Heart right ventricle (tissue), 16 donors: ENCODE measurements at places on chromosomes 4 and X.

- no peak overlapping the region for H3K27ac ChIP-seq
- DNase-seq = no peak
- H3K27me3 ChIP-seq = no peaks in the 10 kb centered on the region
Measured at GRCh38 chr4:45229206-45229605, 502.9 kb upstream of the GNPDA2 start.

DNA sequence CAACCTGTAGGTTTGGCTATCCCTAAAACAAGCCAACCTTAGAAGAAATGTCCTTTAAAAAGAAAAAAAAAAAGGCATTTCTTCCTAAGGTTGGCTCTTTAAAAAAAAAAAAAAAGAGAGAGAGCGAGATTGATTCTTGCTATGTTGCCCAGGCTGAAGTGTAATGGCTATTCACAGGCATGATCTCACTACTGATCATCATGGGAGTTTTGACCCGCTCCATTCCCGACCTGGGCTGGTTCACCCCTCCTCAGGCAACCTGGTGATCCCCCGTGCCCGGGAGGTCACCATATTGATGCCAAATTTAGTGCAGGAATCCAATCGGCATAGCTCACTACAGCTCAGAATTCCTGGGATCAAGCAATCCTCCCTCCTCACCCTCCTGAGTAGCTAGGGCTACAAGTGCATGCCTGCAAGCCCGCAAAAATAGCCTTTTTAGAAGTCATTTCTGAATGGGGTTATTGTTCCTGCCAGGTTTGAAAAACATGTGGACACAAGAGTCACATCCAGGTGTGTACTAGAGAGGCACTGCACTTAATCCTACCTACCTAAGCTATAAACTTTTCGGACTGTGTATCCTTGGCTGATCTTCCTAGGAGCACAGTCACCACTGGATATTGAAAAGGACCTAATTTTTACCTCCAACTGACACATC, 61.4 kb upstream of the ZCCHC13 start:
- H3K4me1 ChIP-seq = peaks cover 29% of the 10 kb centered on the region
- no peak for DNase-seq
- H3K27me3 ChIP-seq = no peaks in the 10 kb centered on the region
- no peaks in the 10 kb centered on the region for H3K36me3 ChIP-seq
- H3K27ac ChIP-seq = peak overlapping the region; percentile 17

- H3K27ac ChIP-seq = no peak overlapping the region
- no peak for DNase-seq
- no peaks in the 10 kb centered on the region for H3K4me1 ChIP-seq
- no peaks in the 10 kb centered on the region for H3K27me3 ChIP-seq
- H3K4me3 ChIP-seq = no peak overlapping the region
- no peaks in the 10 kb centered on the region for H3K36me3 ChIP-seq
Measured at GRCh38 chr4:36024901-36025660, 219.2 kb downstream of the ARAP2 start.

DNA sequence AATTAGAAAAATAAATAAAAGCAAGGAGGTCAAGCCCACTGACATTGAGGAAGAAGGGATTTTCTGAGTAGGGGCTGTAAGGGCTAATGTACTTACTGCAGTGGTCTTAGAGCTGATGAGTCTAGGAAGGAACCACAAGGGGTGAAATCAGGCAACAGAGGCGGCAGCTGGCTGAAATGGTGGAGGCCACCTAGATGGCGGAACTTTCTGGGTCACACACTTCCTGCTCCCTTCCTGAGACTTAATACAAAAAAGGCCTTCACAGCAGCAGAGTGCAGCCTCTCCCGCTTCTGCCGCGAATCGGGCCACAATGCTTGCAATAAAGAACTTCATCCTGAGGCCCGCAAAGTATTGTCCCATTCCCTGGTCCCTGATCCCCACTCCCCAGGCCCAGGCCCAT, 15.4 kb downstream of the SNX12 start:
- peaks cover 4% of the 10 kb centered on the region for H3K27me3 ChIP-seq
- H3K36me3 ChIP-seq = no peaks in the 10 kb centered on the region
- H3K27ac ChIP-seq = no peak overlapping the region

GRCh38 chr4:133465022-133465421, 315.9 kb downstream of the PCDH10 start:
- no peak overlapping the region for H3K27ac ChIP-seq
- no peaks in the 10 kb centered on the region for H3K4me1 ChIP-seq
- no peak for DNase-seq
- H3K27me3 ChIP-seq = no peaks in the 10 kb centered on the region
- H3K4me3 ChIP-seq = no peak overlapping the region
- no peaks in the 10 kb centered on the region for H3K36me3 ChIP-seq

DNA sequence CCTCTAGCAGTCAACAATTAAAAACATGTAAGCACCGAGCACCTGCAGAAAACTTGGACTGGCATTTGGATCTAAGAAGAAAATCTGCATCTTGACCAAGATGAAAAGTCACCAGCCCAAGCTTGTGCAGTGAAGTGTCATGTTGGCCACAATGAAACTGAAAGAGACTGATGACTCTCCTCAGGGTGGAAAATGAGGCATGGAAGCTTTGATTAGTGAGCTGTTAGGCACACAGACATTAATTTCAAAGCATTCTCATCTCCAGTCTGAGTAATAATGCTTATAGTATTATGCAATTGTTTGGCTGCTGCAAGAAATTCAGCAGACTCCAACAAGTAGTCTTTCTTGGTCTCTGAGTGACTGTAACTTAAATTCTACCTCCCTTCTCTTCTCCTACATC, 150.1 kb downstream of the AR start:
- H3K4me1 ChIP-seq = no peaks in the 10 kb centered on the region
- H3K4me3 ChIP-seq = no peak overlapping the region
- DNase-seq = no peak
- H3K36me3 ChIP-seq = no peaks in the 10 kb centered on the region

- DNase-seq = no peak
- H3K27me3 ChIP-seq = no peaks in the 10 kb centered on the region
- H3K36me3 ChIP-seq = no peaks in the 10 kb centered on the region
- H3K27ac ChIP-seq = no peak overlapping the region
- no peak overlapping the region for H3K4me3 ChIP-seq
Measured at GRCh38 chr4:96352051-96352517, 512.2 kb downstream of the PDHA2 start.

DNA sequence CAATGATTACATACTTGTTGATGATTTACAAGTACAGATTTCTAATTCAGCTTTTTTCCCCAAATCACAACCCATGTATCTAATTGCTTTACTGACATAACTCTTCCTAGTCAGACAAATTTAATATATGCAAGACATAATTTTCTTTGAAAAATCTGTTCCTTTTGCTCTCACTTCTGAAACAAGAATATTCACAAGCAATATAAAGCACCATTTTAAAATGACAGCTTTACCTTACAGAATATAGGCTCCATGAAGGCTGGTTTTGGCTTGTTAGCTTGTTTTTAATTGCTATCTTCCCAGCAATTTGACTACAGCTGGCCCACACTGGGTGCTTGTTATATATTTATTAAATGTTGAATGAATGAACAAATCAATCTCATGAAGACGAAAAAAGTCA, 24.5 kb downstream of the GPM6A start:
- no peak overlapping the region for H3K4me3 ChIP-seq
- H3K27me3 ChIP-seq = no peaks in the 10 kb centered on the region
- no peak for DNase-seq
- no peak overlapping the region for H3K27ac ChIP-seq

DNA sequence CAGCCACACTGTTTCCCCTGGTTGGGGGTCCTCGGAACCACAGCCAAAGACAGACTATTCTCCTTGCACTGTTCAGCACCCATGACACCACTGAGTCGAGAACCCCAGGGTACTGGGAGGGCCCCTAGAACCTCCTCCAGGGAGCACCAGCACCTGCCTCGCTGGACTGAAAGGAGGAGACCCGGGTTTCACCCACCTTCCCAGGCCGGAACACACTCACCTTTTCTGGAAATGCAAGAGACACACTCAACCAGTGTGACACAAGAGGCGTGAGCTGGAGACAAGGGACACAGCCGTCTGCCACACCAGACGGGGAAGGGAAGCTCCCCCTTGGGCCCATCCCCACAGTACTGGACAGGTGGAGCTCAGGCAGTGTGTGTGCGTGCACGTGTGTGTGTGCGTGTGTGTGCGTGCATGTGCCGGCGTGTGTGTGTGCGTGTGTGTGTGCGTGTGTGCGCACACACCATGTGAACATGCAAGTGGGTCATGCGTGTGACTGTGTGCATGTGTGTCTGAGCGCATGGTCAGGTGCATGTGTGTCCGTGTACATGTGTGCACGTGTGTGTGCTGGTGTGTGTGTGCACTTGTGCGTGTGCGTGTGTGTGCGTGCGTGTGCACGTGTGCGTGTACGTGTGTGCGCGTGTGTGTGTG, 128.8 kb upstream of the NKX1-1 start:
- H3K4me3 ChIP-seq = no peak overlapping the region
- DNase-seq = no peak
- no peaks in the 10 kb centered on the region for H3K36me3 ChIP-seq
- H3K4me1 ChIP-seq = no peaks in the 10 kb centered on the region
- H3K27ac ChIP-seq = no peak overlapping the region

DNA sequence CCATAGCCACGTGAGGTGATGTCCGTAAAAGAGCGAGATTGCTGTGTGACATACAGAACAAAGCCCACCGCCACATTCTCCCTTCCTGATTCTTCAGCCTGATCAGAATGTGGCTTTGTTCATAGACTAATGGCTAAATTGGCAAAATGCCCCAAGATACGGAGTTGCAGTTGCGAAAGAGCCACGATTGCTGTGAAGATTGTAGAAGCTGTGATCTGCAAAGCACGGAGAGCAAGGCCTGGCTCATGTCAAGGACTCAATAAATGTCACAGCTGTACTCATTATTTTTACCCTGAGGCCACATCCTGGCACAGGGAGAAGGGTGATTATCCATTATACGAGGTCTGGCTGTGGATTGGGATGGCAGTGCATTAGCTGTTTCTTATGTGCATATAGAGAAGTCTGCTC, 34.2 kb downstream of the ARSD start:
- no peaks in the 10 kb centered on the region for H3K36me3 ChIP-seq
- H3K4me1 ChIP-seq = no peaks in the 10 kb centered on the region
- no peak overlapping the region for H3K27ac ChIP-seq
- no peak for DNase-seq
- no peak overlapping the region for H3K4me3 ChIP-seq

- no peak overlapping the region for H3K4me3 ChIP-seq
- H3K27me3 ChIP-seq = no peaks in the 10 kb centered on the region
- no peak overlapping the region for H3K27ac ChIP-seq
- no peaks in the 10 kb centered on the region for H3K36me3 ChIP-seq
Measured at GRCh38 chr4:165190591-165191347, 16.6 kb upstream of the KLHL2 start.

DNA sequence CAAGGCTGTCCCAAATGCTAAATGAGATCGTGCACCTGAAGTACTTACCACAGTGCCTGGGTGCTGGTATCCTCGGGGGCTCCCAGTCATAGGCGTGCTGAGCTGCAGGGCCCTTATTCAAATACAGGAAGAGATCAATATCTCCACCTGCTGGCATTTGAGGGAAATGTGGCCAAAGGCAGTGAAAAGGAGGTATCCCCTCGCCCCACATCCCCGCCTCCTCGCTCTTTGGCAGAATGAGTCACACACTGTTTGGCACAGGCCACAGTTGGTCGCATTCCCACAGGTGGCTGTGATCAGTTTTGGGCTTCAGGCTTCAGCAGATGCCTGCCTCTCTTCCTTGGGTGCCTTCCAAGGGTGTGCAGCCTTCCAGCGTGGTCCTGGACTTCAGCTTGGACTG, 28.4 kb downstream of the ZNF185 start:
- H3K27ac ChIP-seq = no peak overlapping the region
- no peak for DNase-seq
- no peaks in the 10 kb centered on the region for H3K4me1 ChIP-seq
- no peaks in the 10 kb centered on the region for H3K27me3 ChIP-seq

- peaks cover 5% of the 10 kb centered on the region for H3K4me1 ChIP-seq
- H3K4me3 ChIP-seq = peak overlapping the region; percentile 77
- no peaks in the 10 kb centered on the region for H3K27me3 ChIP-seq
- no peak for DNase-seq
Measured at GRCh38 chrX:13688384-13688957, 457 bp upstream of the RAB9A start.

- H3K36me3 ChIP-seq = no peaks in the 10 kb centered on the region
- H3K27ac ChIP-seq = no peak overlapping the region
- H3K4me1 ChIP-seq = no peaks in the 10 kb centered on the region
- H3K4me3 ChIP-seq = no peak overlapping the region
- no peak for DNase-seq
- no peaks in the 10 kb centered on the region for H3K27me3 ChIP-seq
Measured at GRCh38 chr4:137025484-137026059, 506.7 kb downstream of the PCDH18 start.

DNA sequence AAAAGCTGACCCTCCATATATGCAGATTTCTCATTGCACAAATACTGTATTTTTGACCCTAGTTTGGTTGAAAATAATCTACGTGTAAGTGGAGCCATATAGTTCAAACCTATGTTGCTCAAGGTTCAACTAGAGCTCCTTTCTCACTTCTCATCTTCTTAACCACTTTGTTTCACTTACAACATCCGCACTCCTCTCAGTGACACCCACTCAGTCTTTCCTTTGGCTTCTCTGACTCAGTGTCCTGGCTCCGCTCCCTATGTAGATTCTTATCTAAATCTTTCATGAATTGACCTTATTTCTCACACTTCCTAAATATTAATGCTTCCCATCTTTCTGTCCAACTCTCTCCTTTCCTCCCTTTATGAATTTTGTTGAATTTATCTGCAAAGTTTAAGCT, 32.9 kb upstream of the DKK2 start:
- H3K4me1 ChIP-seq = no peaks in the 10 kb centered on the region
- DNase-seq = no peak
- H3K27me3 ChIP-seq = no peaks in the 10 kb centered on the region
- H3K4me3 ChIP-seq = no peak overlapping the region
- H3K27ac ChIP-seq = no peak overlapping the region
- H3K36me3 ChIP-seq = no peaks in the 10 kb centered on the region

DNA sequence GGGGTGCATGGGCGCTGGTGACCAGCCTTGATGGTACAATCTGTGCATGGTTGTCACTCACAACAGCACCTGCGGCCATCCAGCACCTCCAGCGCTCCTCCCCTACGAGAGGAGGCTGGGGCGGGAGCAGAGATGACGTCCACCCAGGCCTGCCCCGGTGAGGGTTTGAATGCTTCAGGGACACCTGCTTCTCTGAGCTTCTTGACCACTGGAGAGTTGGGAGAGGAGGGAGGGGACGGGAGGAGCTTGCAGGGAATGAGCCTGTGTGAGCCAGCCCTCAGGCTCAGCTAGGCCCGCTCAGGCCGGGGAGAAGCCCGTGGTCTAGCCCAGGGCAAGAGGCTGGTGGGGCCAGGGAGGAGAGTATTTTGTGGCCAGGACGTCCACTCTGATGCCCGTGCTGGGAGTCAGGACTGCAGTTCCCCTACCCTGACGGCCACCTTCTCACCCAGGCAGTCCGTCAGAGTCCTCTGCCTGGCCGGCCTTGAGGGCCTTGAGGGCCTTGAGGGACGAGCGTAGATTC, 59.2 kb downstream of the CPZ start:
- peaks cover 23% of the 10 kb centered on the region for H3K27me3 ChIP-seq
- H3K4me1 ChIP-seq = no peaks in the 10 kb centered on the region
- H3K27ac ChIP-seq = no peak overlapping the region
- no peaks in the 10 kb centered on the region for H3K36me3 ChIP-seq
- no peak for DNase-seq
- no peak overlapping the region for H3K4me3 ChIP-seq
